ENCODE measurements at places on chromosomes 16 and 17. TPM values are rescaled to one million over a fixed set of nuclear protein-coding genes. Genes with fewer than 3 reads are reported as not detected.

DNA sequence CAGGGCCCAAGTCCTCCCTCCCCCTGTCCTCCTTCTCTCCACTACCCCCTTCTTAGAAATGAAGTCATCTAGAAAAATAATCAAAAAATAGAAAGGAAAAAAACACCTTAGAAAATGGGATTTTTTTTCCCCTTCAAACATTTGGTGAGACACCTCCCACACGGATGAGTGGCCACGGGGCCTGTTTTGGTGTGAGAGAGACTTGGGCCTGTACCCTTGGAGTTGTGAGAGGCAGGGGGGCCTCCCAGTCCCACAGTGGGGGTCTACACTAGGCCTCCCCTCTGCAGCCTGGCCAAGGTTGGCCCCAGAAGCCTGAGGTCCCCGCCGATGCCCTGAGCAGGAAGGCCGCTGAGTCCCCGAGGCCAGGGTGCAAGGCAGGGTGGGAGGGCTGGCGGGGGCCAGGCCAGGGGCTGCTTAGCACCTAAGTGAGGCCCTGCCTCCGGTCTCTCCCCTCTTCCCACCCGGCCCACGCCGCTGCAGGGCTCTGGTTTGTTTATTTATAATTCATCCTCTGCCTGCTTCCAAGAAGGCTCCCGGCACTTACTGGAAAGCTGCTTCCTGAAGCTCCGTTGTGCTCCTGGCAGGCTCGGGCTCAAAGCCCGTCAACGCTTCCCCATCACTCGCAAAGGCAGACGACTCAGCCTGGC lies 26.4 kb downstream of the NPTX1 start:
- DNase-seq, result peak; percentile 36

DNA sequence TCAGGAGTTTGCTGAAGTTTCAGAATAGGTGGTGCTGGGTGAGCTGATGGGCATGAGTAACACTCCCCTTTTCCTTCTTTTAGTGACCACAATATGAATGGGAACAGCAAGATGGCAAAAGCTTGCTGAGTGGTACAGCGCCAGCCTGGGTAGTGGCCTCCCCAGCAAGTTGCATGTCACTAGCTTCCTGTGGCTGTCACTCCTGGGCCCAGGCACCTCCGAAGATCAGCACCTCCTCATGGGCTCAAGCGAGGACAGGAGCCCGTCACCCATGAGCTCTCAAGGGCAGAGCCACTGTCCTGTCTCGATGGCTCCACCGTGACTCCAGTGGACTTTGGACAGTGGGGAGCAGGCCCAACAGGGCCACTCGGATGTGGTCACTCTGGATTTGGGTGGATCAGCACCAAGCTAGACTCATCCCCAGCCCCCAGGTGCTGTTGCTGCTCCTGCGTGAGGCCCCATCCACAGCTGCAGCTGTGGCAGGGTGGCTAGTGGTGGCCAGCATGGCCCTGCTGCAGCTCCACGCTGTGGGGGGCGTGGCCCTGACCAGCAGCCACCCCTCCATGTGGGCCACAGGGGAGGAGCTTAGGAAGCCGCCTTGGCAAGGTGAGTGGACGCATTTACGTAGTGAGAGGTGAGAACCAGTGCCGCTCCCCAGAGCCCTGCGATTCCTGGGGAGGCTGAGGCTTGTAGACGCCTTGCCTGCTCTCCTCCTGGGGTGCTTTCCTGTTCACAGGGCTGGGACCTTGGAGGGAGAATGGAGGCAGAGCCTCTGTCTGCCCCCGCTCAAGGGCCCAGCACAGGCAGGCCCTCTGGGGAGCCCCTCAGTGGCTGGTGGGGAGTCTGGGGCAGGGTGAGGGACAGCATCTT lies 13.6 kb upstream of the DNASE1 start:
- DNase-seq, result no peak

DNA sequence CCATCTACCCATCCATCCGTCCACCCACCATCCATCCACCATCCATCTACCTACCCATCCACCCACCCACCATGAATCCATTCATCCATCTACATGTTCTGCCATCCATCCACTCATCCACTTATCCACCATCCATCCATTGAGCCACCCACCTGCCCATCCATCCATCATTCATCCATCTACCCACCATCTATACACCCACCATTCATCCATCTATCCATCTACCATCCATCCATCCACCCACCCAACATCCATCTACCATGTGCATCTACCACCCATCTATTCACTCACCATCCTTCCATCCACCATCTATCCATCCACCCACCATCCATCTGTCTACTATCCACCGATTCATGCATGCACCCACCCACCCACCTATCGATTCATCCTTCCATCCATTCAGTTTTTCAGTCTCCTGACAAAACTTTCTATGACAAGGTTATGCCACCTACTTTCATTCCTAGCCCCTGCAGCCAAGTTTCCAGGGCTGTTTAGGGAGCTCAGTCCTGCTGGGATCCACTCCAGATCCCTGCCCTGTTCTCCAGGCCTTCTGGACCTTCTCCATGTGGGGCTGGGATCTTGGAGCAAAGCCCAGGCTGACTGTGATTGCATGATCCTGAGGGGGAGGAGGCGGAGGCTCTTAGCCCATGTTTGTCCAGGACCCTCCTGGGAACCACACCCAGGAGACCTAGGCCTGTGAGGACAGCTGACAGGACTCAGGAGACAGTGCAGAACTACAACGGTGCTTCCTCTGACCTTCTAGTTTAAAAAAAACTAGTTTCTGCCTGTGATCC lies 27.4 kb downstream of the BCO1 start:
- DNase-seq, result no peak

DNA sequence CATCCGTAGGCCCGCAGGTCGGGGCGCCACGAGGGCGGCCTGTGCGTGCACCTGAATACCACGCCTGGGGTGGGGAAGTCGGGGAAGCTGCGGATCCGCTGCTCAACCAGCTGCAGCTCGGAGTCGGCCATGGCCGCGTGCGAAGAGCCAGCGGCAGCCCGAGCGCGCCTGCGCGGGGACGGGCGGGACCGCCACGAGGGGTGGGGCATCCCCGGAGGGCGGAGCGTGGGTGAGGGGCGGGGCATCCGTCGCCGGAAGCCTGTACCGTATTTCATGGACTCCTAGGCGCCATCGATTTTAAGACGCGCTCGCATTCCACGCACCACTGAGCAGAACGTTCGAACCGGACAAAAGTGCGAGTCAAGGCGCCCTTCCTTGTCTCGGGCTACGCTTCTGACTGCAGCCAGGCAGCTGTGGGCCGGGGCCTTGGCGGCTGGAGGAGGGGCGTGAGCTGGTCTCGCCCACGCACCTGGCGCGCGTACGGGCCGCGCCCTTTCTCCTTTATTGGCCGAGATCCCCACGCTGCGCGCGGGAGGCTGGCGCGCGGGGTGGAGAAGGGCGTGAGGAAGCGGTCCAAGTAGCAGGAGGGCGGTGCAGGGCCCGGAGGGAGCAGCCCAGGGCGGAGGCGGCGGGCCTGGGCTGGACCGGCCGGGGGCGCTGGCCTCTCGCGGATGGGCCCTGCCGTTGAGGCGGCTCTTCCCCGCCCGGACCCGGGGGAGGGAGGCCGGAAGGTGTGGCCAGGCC lies at the start of gene APRT:
TSS of gene APRT (minus strand) at position 160 of the 744 bp plus-strand sequence. CDS start at position 131, 29 bp downstream.
- peak; percentile 90 for DNase-seq

DNA sequence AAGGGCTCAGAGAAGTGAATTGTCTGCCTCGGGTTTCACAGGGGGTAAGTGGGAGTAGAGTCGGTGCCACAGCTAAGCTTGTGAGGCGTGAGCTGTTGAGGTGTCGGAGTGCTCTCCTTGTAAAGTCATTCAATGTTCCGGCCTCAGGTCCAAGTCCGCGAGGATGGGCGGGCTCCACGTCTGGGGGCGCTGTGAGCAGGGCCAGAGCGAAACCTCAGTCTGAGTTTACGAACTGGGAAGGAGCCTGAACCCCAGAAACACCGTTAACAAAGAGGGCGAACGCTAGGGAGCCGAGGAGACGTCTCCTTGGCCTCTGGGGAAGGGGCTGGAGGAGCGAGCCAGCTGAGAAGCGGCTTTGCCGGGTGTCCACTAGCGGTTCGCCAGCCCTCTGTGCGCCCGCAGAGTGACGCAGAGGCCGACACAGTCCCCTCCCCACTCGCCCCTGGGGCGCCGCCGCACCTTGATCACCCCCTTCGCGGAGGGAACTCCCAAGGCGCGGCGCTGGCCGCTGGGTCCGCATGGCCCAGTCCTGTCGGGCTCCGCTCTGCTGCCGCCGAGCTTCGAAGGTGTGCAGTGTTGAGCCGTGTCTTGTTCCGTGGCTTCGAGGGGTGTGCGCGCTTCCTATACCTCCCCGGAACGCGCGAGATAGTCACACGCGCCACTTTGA lies 4.9 kb downstream of the IRX3 start:
- DNase-seq, result no peak

DNA sequence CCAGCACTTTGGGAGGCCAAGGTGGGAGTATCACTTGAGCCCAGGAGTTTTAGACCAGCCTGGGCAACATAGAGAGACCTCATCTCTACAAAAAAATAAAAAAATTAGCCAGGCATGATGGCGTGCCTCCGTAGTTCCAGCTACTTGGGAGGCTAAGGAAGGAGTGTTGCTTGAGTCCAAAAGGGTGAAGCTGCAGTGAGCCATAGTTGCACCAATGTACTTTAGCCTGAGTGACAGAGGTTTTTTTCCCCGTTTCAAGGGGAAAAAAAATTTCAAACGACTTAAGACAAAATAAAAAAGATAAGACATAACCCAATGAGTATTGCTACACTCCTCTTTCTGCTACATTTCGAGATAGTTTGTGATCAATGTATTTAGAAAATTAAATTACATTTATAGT lies 6.8 kb downstream of the DHX8 start:
- no peak for DNase-seq

Gene NPIPA2
- 1.1 TPM for polyA plus RNA-seq
